ENCODE measurements at places on chromosomes 2 and 18.
A peak's percentile ranks its signal among the peaks of the same experiment; 100 is the strongest.

DNA sequence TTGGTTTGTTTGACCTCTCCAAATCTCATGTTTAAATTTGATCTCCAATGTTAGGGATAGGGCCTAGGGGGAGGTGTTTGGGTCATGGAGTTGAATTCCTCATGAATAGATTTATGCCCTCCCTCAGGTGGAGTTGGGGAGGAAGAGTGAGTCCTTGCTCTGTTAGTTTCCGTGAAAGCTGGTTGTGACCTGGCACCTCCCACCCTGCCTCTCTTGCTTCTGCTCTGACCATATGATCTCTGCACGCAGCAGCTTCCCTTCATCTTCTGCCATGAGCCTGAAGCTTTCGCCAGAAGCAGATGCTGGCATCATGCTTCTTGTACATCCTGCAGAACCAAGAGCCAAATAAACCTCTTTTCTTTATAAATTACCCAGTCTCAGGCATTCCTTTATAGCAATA, 231.6 kb upstream of the ERBB4 start:
- DNase-seq, result no peak

DNA sequence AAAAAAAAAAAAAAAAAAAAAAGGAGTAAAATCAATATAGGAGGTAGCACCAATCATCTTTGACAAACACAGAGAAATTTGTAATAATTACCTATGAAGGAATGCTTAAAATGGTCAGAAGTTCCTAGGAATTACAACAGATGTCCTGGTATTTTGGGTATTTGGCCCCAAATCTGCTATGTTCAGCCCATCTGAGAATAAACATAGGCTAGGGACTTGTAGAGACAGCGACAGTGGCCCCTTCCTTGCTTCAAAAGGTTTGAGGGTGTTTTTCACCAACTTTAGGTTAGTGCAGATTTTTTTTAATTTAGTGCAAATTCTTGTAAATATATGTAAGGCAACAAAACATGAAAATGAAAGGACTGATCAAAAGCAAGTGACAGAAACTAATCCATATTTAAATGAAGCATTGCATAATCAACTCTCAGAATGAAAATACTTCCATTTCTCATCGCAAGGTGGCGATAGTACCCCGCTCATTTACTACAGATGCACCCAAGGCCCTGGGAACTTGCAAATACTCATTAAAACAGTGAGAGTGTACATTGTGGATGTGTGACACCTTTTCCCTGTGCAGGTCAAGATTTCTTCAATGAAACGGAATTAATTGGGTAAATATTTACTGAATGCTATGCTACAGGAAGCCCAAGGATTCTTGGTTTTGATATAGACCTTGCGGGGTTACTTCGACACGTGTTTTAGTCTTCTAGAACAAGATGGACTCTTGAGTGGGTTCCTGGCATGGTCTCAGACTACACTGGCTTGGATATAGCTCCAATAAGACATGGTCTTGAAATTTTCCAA, 44.6 kb downstream of the FAM124B start:
- DNase-seq, result peak; percentile 86

DNA sequence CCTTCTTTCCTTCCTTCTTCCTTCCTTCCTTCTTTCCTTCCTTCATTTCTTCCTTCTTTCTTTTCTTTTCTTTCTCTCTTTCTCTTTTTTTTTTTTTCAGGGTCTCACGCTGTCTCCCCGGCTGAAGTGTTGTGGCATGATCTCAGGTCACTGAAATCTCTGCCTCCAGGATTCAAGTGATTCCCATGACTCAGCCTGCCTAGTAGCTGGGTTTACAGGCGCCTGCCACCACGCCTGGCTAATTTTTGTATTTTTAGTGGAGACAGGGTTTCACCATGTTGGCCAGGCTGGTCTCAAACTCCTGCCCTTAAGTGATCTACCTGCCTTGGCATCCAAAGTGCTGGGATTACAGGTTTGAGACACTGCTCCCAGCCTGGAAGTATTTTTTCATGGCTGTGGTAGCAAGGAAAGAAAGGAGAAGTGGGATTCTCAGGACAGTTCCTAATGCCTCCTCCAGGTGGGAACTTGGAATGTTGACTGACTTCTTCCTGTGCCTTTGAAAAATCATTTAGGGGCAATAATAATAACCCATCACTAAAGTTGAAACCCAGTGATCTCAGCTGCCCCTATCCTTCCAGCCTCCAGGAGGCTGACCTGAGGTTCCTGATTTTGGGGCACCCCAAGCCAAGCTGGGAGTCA, 89.3 kb upstream of the CELF4 start:
- no peak for DNase-seq

GRCh38 chr2:225100856-225101294, 58.6 kb upstream of the DOCK10 start:
- DNase-seq, result no peak

DNA sequence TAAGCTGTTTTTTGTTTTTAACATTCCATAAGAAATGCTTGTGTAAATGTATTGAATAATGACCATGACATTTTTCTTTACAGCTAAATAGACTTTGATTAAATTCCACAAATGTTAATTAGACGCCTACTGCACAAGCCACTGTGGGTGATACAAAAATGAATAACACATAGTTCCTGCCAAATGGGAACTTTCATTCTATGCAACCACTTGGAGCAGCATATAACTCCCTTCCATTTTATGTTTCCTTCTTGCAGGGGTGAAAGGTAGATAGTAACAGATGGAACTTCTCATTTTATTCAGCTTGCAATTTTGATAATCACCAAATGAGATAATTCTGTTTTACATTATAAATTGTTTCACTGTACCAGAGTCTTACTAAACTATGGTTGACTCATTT, 70.0 kb upstream of the THUMPD2 start:
- DNase-seq, result no peak

GRCh38 chr2:157264099-157264498, 6.6 kb downstream of the GALNT5 start:
- DNase-seq, result no peak

- DNase-seq, result no peak
These were observed 7.4 kb downstream of the GYPC start for GRCh38 chr2:126663184-126663963.

DNA sequence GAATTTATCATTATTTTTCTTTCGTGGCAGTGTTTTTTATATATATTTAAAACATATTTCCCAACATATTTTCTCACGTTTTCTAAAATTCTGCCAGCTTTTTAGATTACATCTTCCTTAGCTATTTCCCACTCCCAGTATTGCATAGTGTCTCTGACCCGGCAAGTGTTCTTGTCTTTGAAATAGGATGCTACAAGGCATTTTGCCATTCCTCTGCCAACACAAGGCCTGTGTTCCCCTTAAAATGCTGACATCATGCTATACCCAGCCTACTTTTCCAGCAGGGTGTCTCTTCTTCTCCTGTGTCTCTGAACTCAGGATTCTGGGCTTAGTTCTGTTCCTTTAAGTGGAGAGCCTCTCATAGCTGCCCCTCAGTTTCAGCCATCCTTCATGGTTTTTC, 115.2 kb downstream of the DIS3L2 start:
- no peak for DNase-seq

GRCh38 chr2:96218508-96219131, 10.0 kb upstream of the STARD7 start:
- DNase-seq, result no peak

GRCh38 chr2:218295029-218295428, 2.7 kb upstream of the TMBIM1 start:
- DNase-seq, result no peak

DNA sequence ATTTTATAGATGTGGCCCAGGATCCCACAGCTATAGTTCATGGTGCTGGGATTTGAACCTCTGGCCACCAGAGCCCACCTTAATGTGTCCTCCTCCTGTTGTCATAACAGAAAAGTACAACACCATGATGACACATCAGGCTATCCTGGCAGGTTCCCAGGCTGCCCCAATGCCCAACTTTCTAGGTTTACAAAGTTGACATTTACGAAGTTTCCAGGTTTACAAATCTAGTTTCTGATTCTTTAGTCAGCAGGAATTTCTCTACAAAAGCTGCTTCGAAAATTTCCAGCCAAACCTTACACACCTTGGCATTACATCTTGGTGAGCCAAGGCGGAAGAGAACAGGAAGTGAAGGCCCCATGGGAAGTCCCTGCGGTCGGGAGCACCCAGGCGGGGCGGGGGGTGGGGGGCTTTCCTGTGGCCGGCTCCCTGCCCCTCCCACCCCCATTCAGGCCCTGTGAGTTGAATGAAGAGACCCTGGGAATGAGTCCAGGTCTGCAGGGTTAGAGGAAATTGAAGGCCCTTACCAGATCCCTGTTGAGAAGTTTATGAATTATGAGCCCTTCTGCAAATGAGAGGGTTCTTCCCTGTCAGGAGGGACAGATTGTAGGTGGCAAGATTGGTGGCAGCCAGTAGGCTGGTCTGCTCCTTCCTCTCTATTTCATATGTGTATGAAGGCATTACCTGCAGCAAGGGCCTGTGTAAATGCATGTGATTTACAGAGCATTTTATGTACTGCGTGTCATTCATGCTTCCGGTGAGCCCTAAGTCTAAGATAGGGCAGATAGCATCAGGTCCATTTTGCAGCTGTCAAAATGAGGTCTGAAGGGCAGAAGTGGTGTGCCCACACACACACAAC, 11.1 kb upstream of the IL1RN start:
- DNase-seq, result peak; percentile 76

DNA sequence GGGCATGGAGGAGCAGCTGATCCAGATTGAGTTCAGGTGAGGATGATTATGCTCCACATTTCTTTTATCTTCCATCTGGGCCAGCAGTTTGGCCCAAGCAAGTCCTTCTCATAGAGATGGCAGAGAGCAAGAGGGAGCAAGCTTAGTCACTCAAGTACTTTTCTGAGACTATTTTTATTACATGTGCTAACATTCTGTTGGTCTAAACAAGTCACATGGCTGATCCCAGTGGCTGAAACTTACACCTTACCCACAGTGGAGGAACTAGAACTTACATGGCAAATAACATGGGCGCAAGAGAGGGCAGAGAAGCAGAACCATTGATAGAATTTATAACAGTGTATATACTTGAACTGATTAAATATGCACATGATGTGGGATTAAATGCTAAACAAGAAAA, 105.7 kb downstream of the KYNU start:
- no peak for DNase-seq

DNA sequence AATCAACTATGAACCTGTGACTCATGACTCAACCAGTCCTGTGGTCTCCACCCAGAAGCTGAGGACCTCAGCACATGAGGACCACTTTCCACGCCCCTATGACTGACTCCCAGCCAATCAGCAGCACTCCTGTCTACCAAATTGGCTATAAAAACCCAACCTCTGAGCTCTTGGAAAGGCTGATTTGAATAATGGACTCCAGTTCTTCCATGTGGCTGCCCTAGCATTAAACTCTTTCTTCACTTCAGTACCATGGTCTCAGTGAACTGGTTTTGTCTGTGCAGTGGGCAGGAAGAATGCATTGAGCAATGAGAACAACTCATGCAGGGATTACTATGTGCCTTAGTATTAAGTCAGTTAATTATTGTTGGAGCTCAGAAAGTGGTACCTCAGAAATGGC, 78.3 kb downstream of the CMPK2 start:
- no peak for DNase-seq

GRCh38 chr18:66571845-66572244, 32.0 kb downstream of the CDH19 start:
- no peak for DNase-seq

- DNase-seq, result no peak
These were observed 22.2 kb downstream of the GRHL1 start for GRCh38 chr2:9973690-9974089.

DNA sequence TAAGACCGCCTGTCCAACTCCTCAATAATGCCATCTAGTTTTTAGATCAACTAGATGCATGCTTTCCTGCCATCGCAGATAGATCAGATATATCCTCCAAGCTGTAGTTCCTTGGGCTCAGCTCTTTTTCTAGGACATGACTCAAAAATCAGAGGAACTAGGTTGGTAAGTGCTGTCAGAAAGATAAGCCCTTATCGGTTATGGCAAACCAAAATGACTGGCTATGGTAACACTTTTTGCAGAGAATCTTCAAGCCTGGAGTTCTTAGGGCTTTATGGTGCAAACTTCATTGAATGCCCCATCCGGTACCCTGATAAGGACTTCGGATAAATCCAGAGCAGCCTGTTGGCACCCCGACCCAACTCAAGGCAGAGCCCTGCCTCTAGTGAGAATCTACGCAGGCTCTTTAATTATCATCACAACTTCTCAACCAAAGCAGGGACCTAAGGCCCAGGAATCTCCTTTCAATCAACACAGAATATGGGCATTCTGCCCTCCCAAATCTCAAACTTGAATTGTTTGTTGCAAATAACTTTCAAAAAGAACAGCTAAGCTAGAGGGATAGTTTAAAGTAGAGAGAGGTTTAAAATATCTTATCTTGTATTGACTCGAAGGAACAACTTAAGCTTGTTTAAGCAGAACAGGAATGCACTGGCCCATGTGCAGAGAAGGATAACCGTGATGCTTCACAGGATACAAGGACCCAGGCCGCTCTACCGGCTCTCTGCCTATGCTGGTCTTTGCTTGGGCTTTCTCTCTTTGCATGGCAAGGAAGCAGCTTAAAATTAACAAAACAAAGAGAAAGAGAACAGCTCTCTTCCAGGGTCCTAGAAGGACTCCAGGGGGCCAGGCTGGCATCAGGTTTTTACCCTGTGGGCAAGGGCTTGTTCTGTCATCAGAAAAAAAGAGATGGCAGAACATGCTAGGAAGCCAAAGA, 3.4 kb upstream of the CYP1B1 start:
- DNase-seq, result no peak

GRCh38 chr2:30403592-30404312, 43.3 kb upstream of the LCLAT1 start:
- DNase-seq, result no peak

DNA sequence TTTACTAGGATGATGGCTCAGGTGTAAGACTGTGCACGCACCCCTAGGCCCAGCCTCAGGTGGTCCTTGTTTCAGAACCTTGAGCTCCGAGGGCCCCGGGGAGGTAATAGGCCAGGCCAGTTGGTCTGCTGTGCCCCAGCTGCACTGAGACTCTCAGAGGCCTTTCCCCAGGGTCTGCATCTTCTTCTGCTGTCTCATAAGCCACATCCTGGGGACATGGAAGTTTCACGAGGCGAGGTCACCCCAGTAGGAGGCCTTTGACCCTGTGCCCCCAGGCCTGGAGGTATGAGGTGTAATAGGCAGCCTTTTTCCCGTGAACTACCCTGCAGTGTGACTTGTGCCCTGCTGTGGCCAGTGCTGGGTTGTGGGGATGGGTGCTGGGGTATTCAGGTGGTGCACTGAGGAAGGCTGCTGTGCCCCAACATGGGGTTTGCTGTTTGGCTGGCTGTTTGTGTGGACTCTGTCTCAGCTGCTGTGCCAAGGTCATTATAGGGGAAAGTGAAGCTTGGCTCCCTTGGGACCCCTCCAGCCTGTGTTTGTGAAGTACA, 6.9 kb downstream of the OXER1 start:
- no peak for DNase-seq

- DNase-seq, result no peak
These were observed 182.6 kb downstream of the DCDC2C start for GRCh38 chr2:3885629-3886628.

- DNase-seq, result no peak
These were observed 179.7 kb upstream of the ACVR2A start for GRCh38 chr2:147665105-147665504.

DNA sequence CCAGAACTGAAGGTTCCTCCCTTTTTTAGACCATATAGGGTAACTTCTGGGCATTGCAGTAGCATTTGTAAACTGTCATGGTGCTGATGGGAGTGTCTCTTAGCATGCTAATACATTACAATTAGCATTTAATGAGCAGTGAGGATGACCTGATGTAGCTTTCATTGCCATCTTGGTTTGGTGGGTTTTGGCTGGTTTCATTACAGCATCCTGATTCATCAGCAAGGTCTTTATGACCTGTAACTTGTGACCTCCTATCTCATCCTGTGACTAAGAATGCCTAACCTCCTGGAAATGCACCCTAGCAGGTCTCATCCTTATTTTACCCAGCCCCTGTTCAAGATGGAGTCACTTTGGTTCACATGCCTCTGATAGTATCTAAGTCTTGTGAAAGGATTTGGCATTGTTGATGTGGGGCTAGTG, 159.0 kb downstream of the TMX3 start:
- DNase-seq, result no peak
